Activated T-helper 1 cell treated with anti-CD3 and anti-CD28 coated beads, Interleukin-12 subunit alpha, Interleukin-12 subunit beta, Interleukin-2, Interleukin-4 antibody, amounts not matched to agents 30 ng/mL and 10 ng/mL and 1 ng/mL, durations not matched to agents 14 hours and 24 hours and 36 hours (primary cell): ENCODE measurements at places on chromosomes 3 and 15. TPM values are rescaled to one million over a fixed set of nuclear protein-coding genes. Genes with fewer than 3 reads are reported as not detected.

NAA80 gene
- total RNA-seq: 18.1 and 19.6 TPM in 2 replicates

GLDN gene
- total RNA-seq: 0.15 TPM in 1 of 2 replicates, not detected in the other

CRABP1 gene
- total RNA-seq: not detected in 2 replicates

ZIC1 gene
- total RNA-seq: not detected in 2 replicates

RTP1 gene
- total RNA-seq: not detected in 2 replicates

ERICH6 gene
- not detected in 2 replicates for total RNA-seq

C3orf20 gene
- total RNA-seq: 0.26 and 0.32 TPM in 2 replicates

DUOXA2 gene
- total RNA-seq: not detected in 2 replicates

TEX55 gene
- total RNA-seq: not detected in 2 replicates

CCDC80 gene
- 0.23 TPM in 1 of 2 replicates, not detected in the other for total RNA-seq

LRRIQ4 gene
- total RNA-seq: 0.10 and 0.12 TPM in 2 replicates

GRCh38 chr3:30521156-30521715, 85.2 kb upstream of the TGFBR2 start:
- peaks cover 3% of the 10 kb centered on the region for H3K27me3 ChIP-seq
- peaks cover 38% of the 10 kb centered on the region for H3K4me1 ChIP-seq
- H3K36me3 ChIP-seq: peaks cover 5% of the 10 kb centered on the region
- H3K4me3 ChIP-seq: no peak overlapping the region
- H3K27ac ChIP-seq: no peak overlapping the region
- DNase-seq: no peak

DNA sequence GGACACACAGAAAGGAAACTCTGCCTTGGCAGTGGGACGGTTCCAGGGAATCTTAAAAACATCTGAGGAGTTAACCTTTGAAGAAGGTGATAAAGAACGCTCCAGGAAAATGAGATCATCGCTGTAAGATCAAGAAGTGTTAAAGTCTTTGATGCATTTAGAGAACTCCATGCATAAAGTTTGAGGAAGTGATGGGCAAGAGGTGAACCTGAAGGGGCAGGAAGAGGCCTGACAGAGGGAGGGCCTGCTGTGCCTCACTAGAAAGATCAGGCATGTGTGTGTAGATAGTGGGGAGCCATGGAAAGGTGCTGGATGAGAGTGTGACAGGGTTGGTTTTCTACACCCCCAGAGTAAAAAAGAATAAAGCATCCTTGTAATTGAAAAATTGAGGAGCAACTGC, 889.2 kb downstream of the MCTP2 start:
- H3K27ac ChIP-seq: no peak overlapping the region
- H3K4me1 ChIP-seq: no peaks in the 10 kb centered on the region
- H3K36me3 ChIP-seq: no peaks in the 10 kb centered on the region
- no peaks in the 10 kb centered on the region for H3K27me3 ChIP-seq
- DNase-seq: no peak

GRCh38 chr15:44532689-44533088, 4.3 kb upstream of the EIF3J start:
- DNase-seq: no peak
- no peak overlapping the region for H3K4me3 ChIP-seq
- H3K27ac ChIP-seq: peak overlapping the region; percentile 40
- H3K36me3 ChIP-seq: peaks cover 10% of the 10 kb centered on the region

- H3K4me1 ChIP-seq: no peaks in the 10 kb centered on the region
- no peaks in the 10 kb centered on the region for H3K27me3 ChIP-seq
- H3K27ac ChIP-seq: no peak overlapping the region
- DNase-seq: no peak
- no peaks in the 10 kb centered on the region for H3K36me3 ChIP-seq
These were observed 57.7 kb downstream of the CNTN4 start for GRCh38 chr3:2156244-2156847.

DNA sequence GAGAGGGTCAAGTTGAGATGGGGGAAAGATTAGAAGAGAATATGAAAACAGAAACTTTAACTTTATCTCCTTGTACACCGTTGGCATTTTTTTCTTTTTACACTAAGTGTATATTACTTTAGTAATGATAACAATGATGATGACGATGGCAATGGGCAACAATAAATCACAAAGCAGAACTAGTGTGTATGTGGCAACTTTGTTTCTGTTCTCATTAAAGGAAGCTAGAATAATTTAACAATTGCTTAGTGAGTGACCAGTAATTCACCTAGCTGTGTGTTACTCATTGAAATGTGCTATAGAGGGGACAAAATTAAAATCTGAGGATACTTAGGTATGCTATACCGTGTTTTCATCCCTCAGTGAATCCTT, 318.5 kb upstream of the TBL1XR1 start:
- H3K27ac ChIP-seq: no peak overlapping the region
- peaks cover 3% of the 10 kb centered on the region for H3K27me3 ChIP-seq
- no peaks in the 10 kb centered on the region for H3K4me1 ChIP-seq

GRCh38 chr3:127304121-127304744, 16.4 kb upstream of the PRR20G start:
- H3K4me1 ChIP-seq: no peaks in the 10 kb centered on the region
- no peaks in the 10 kb centered on the region for H3K36me3 ChIP-seq
- H3K4me3 ChIP-seq: no peak overlapping the region
- peaks cover 3% of the 10 kb centered on the region for H3K27me3 ChIP-seq

- H3K36me3 ChIP-seq: peaks cover 9% of the 10 kb centered on the region
- H3K27me3 ChIP-seq: peaks cover 26% of the 10 kb centered on the region
- H3K4me3 ChIP-seq: peak overlapping the region; percentile 86
- peaks cover 37% of the 10 kb centered on the region for H3K4me1 ChIP-seq
These were observed 1.7 kb downstream of the CMTM8 start for GRCh38 chr3:32240159-32240545.

DNA sequence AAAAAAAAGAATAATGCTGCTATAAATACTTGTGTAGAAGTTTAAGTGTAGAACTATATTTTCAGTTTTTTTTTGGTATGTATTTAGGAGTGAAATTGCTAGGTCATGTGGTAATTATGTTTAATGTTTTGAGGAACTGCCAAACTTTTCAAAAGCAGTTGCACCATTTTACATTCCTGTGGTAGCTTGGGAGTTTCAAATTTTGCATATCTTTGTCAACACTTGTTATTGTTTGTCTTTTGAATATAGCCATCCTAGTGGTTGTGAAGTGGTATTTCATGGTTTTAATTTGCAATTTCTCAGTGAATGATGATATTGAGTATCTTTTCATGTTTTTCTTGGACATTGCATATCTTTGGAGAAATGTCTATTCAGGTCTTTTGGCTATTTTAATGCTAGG, 30.4 kb downstream of the SKIL start:
- H3K4me3 ChIP-seq: no peak overlapping the region
- peaks cover 38% of the 10 kb centered on the region for H3K36me3 ChIP-seq
- no peak overlapping the region for H3K27ac ChIP-seq
- H3K4me1 ChIP-seq: no peaks in the 10 kb centered on the region

DNA sequence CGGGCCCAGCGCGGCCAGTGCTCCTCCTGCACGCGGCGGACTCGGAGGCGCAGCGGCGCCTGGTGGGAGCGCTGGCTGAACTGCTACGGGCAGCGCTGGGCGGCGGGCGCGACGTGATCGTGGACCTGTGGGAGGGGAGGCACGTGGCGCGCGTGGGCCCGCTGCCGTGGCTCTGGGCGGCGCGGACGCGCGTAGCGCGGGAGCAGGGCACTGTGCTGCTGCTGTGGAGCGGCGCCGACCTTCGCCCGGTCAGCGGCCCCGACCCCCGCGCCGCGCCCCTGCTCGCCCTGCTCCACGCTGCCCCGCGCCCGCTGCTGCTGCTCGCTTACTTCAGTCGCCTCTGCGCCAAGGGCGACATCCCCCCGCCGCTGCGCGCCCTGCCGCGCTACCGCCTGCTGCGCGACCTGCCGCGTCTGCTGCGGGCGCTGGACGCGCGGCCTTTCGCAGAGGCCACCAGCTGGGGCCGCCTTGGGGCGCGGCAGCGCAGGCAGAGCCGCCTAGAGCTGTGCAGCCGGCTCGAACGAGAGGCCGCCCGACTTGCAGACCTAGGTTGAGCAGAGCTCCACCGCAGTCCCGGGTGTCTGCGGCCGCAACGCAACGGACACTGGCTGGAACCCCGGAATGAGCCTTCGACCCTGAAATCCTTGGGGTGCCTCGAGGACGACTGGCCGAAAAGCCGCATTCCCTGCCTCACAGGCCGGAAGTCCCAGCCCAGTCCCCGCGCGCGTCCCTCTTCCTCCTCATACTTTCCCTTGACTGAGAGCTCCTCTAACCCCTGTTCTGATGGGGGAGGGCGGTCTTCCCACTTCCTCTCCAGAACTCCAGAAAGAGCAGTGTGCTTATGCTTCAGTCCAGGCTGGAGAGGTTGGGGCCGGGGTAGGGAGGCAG, 1.4 kb upstream of the IL17RC start:
- H3K27ac ChIP-seq: no peak overlapping the region
- no peaks in the 10 kb centered on the region for H3K36me3 ChIP-seq
- peaks cover 16% of the 10 kb centered on the region for H3K4me1 ChIP-seq
- H3K27me3 ChIP-seq: peaks cover 7% of the 10 kb centered on the region
- H3K4me3 ChIP-seq: peak overlapping the region; percentile 68

DNA sequence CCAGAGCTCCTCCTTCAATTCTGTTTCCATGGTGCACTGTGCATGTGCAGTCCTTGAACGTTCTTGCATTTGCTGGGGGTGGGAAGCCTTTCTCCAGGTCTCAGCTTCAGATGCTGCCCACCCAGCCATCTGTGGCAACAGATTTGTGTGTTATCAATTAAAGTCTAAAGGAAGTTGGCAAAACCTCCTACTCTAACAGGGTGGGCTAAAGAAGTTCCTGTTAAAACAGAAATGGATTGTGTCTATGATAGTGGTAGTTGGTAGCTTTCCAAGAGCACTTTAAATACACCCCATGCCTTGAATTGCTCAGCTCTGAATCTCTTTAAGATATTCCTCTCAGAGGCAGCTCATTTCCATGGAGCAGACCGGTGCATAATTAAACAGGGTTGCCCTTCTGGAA, 488.0 kb upstream of the SUCLG2 start:
- H3K27me3 ChIP-seq: no peaks in the 10 kb centered on the region
- H3K4me1 ChIP-seq: no peaks in the 10 kb centered on the region
- no peak for DNase-seq
- H3K4me3 ChIP-seq: no peak overlapping the region

DNA sequence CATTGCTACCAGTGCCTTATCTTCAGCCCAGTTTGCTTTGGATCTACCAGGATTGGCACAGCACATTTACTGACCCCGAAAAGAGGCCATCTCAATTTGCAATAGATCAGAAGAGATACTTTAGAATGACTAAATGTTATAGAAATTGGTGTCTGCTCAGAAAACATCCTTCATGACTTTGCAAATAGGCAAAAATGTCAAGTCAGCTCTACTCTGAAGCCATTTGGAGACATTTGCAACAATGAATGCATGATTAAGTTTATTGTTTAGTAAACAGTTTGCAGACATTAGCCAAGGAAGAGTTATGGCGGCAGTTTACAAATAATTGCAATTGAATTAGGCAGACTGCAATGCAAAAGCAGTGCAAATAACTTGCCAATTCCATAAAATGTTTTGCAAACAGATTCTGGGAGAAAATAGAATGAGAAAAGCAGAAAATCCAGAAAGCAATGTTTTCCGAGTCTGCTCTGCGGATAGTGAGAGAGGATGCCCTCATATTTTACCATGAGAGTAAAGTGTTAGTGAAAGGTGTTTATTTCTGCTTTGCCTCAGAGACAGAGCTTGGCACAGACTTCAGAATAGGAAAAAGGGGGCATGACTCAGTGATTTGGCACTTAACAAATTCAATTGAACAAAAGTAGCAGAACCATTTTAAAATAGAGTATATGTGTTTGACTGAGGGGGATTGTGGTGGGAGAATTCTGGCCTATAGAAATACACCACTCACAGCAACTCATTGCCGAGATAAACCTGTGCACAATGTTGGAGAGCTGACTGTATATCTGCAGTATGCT, 334.9 kb upstream of the NR2F2 start:
- no peak overlapping the region for H3K4me3 ChIP-seq
- peaks cover 25% of the 10 kb centered on the region for H3K4me1 ChIP-seq
- no peak overlapping the region for H3K27ac ChIP-seq
- peaks cover 2% of the 10 kb centered on the region for H3K36me3 ChIP-seq
- no peak for DNase-seq
- H3K27me3 ChIP-seq: peaks cover 28% of the 10 kb centered on the region

DNA sequence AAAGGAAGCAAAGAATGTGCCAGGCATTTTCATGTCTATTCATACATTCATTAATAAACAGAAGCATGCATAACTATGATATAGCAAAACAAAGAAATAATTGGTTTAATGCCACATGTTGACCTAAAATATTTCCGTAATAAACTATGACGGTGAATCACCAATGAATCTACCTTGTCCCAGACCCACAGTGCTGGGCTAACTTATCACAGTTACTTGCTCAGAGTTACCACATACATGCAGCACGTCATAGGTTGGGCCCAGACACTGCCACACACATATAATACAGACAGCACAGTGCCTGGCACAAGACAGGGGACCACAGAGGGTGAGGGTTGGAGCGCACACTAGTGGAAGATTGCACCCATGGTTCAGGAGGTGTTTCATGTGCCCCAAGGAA, 86.9 kb downstream of the ATP1B3 start:
- H3K27me3 ChIP-seq: no peaks in the 10 kb centered on the region
- H3K4me3 ChIP-seq: no peak overlapping the region
- no peak for DNase-seq
- H3K36me3 ChIP-seq: peaks cover 1% of the 10 kb centered on the region
- H3K27ac ChIP-seq: no peak overlapping the region

- H3K27me3 ChIP-seq: peaks cover 44% of the 10 kb centered on the region
- no peak overlapping the region for H3K27ac ChIP-seq
These were observed 207.5 kb downstream of the SV2B start for GRCh38 chr15:91307601-91308000.

- peaks cover 25% of the 10 kb centered on the region for H3K27me3 ChIP-seq
- no peak overlapping the region for H3K4me3 ChIP-seq
- DNase-seq: no peak
- H3K27ac ChIP-seq: no peak overlapping the region
- no peaks in the 10 kb centered on the region for H3K36me3 ChIP-seq
- no peaks in the 10 kb centered on the region for H3K4me1 ChIP-seq
These were observed 46.0 kb downstream of the FSIP1 start for GRCh38 chr15:39736412-39737195.

DNA sequence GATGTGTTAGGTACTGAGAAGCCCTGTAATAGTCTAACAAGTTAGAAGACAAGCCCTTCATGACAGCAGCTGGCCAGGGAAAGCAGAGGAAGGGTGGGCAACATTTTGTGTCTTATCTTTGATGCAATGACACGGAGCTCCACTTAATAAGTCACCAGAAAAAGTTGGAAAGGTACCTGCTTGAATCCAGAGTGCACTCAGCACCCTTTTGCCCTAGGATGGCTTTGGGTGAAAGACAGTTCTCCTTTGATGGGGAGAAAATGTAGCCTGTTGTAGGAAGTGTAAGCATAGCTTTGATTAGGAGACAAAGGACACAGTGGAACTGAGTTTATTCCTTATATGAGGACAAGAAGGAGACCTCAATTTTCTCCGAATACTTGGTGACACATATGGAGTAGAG, 137.0 kb downstream of the ARPP21 start:
- H3K4me3 ChIP-seq: no peak overlapping the region
- H3K27ac ChIP-seq: no peak overlapping the region
- no peaks in the 10 kb centered on the region for H3K36me3 ChIP-seq
- H3K4me1 ChIP-seq: no peaks in the 10 kb centered on the region
- DNase-seq: no peak

GRCh38 chr15:55434989-55435825, 26.9 kb downstream of the PIERCE2 start:
- no peak overlapping the region for H3K27ac ChIP-seq
- no peaks in the 10 kb centered on the region for H3K36me3 ChIP-seq
- H3K4me3 ChIP-seq: no peak overlapping the region
- H3K4me1 ChIP-seq: peaks cover 11% of the 10 kb centered on the region

GRCh38 chr3:127354761-127355160, 66.9 kb upstream of the PRR20G start:
- H3K27me3 ChIP-seq: peaks cover 2% of the 10 kb centered on the region
- H3K36me3 ChIP-seq: no peaks in the 10 kb centered on the region
- no peak overlapping the region for H3K4me3 ChIP-seq

- peaks cover 17% of the 10 kb centered on the region for H3K27me3 ChIP-seq
- no peak overlapping the region for H3K27ac ChIP-seq
- H3K4me3 ChIP-seq: no peak overlapping the region
- H3K4me1 ChIP-seq: no peaks in the 10 kb centered on the region
- DNase-seq: no peak
These were observed 7.4 kb downstream of the SPRED1 start for GRCh38 chr15:38260077-38260476.
